DMS79 (cell line): ENCODE measurements at places on chromosomes 11 and 22.

DNA sequence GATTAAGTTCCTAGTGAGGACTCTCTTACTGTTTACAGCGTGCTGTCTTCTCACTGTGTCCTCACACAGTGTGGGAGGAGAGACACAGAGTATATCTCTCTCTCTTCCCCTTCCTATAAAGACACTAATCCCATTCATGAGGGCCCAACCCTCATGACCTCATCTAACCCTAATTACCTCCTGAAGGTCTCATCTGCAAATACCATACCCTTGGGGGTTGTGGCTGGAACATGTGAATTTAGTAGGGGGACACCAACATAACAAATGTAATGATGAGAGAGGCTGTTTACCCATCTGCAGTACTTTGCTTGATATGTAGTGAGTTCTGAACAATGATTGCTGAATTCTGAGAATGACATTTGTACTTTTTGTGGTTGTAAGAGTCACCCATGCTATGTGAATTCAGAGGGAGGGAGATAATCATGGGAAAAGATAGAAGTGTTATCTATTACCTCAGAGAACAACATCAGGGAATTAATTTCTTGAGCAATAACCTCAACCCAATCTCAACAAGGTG is 4.9 kb upstream of the OR52W1 start:
- no peak for DNase-seq

DNA sequence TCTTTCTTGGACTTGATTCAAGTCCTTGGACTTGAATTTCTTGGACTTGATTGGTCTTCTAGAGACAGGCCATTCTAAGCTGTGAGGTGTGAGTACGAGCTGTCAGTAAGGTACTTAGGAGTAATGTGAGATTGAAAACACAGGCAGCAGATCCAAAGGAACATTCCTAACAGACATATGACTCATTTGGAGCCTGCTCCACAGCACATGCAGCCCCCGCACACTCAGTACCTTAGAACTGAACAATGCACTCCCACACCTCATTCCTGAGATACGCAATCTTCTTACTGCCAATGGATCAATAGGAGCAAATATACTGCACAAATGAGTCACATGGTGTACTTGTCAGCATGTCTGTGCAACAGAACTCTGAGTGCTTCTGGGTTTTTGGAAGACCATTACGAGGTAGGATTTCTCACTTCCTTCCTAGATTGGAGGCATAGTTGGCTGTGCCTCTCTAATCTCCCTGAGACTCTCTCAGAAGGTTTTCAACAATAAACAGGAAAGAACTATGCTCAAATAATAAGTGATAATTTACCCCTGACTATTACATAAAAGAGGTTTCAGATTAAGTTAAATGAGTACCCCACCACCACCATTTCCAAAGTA is 243.1 kb downstream of the KCNA4 start:
- DNase-seq: no peak

- DNase-seq: no peak
Measured at GRCh38 chr22:50702261-50702671, 29.6 kb downstream of the SHANK3 start.

- no peak for DNase-seq
Measured at GRCh38 chr11:48013269-48013901, 33.0 kb downstream of the PTPRJ start.

GRCh38 chr11:23976426-23976825 is 520.4 kb upstream of the LUZP2 start:
- no peak for DNase-seq

- no peak for DNase-seq
Measured at GRCh38 chr22:37664249-37665101, 6.0 kb downstream of the PDXP start.

DNA sequence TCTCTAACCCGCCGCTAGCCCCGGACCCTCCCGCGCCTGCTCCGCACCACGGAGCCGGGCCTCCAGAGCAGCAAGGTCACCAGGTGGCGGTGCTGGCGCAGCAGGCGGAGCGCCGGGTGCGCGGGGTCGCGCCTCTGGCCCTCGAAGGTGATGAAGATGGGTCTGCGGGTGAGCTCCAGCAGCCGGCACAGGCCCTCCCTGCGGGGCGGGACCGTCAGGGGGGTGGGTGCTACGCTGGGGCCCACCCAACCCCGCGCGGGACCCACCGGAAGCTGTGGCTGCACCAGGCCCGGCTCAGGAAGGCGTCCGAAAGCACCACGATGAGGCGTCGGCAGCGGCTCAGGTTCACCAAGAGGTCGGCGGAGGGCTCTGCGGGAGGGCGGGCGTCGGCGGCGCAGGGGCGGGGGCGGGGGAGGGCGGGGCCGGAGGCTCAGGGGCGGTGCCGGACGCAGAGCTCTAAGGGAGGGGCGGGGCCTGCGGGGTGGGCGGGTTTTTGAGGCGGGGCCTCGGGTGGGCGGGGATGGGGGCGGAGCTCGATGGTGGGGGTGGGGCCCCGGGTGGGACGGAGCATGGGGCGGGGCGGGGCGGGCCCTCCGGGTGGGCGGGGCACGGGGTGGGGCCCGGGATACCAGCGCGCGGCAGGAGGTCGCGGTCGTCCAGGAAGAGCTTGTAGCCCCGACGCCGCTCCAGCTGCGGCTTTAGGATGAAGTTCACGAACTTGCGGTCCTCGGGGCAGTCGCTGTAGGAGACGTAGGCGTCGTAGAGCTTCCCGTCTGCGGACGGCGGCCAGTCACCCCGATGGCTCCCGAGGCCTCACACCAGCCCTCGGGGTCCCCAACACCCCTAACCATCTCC is 7.8 kb downstream of the SIGIRR start:
- DNase-seq: no peak

- DNase-seq: no peak
Measured at GRCh38 chr11:62757846-62758788, 3.3 kb upstream of the POLR2G start.

DNA sequence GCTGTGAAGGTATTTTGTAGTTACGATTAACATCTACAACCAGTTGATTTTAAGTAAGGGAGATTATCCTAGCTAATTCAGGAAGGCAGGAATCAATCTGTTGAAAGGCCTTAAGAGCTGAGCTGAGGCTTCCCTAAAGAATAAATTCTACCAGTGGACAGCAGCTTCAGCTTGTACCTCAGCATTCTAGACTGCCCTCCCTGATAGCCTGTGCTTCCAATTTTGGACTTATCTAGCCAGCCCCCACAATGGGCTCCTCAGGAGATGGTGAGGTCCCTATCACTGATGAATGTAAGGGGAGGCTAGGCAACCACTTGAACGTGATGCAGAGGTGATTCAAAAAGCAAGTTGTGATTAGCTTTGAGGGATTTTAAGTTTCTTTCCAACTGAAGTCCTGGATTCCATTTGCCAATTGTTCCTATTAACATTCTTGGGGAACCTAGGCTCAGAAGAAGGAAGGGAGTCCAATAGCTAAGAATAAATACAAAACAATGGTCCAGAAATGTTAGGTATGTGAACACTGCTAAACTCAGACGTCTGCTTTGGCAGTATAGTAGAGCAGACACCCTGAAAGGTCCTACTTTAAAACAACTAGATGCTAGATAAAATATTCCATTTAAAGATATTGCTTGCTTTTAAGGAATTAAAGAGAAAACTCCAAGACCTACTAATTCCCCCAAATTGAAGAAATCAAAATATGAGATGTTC is 404.3 kb upstream of the TENM4 start:
- DNase-seq: no peak

DNA sequence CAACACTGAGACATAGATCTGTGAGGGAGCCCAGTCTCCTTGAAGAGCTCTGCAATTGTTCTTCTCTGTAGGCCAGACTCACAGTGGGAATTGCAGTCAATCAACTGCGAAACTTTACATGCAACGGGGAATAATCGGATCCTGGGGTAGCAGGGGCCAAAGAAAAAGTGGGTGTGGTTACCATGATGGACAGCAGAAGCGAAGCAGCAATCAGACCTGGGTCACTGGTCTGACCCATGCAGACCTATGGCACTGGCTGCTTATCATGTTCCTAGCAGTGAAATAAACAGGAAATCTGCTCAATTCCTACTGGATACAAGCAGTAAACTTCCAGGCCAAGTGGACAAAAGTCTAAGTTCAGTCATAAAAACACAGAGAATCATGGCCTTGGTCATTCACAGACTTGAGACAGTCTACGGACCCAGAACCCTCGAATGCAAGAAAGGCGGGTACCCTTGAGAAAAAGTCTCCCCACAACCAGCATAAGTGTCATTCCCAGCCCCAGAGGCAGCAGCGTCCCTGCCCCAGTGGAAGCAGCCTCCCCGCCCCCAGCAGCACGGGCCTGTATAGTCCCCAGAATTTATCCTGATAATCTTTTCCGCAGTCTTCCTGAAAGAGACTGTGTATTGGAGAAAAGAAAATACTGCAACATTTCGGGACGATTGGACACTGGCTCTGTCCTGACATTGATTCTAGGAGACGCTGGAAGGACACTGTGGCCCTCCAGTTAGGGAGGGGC is 34.6 kb downstream of the ASCL2 start:
- no peak for DNase-seq
